ENCODE measurements at places on chromosomes 7 and 10.

- DNase-seq: no peak
Observed at GRCh38 chr7:77529279-77529678, 7.8 kb upstream of the PTPN12 start.

GRCh38 chr7:130063036-130063435 lies 7.3 kb upstream of the KLHDC10 start:
- DNase-seq: peak; percentile 17

DNA sequence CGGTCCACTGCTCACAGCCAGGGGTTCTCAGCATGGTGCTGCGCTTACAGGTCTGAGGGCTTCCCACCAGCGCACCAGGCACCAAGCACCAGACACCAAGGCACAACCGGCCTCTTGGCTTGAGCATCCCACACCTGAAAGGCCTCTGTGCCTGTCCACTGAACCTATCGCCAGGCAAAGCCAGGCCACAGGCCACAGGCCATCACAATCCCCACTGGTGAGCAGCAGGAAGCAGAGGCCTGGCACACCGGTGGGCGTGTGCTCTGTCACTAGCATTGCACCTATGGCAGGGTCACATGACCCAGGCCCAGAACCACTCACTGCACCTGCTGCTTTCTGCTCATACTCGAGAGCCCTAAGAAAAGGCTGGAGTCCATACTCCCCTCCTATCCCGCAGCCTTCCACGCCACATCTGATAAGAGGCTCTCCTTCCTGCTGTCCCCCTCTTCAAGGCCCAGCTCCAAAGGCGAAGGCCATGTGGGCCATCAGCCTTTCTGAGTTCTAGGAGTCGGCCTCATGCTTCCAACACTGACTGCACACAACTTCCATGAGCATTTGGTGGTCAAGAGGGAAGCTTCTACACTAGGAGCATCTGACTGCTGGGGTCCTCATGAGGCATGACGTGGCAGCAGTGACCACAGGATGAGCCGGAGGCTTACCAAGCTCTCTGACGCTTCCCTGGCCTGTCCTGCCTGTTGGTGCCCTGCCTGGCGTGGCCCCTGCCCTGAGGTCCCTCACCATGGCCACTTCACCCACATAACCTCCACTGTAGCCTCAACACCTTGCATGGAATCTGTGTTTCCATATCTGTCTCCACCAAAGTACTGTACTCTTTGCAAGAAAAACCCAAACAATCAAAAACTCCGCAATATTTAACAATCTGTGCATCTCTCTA lies 166.3 kb downstream of the TNS3 start:
- no peak for DNase-seq

DNA sequence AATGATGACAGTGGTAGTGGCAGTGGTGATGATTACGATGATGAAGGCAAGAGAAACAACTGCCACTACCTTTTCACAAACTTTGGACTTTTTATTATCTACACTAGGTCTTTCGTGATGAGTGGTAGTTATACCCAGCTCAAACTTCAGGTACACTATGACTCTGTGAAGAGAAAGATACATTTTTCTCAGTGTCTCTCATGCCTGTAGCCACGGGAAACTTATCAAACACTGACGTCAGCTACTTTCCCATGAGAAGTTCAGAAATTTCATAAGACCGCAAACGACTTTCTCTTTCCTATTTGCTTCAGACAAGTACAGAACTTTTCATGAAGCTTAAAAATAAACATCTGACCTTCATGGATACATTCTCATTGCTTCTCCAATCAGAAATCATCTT lies 57.0 kb downstream of the CALD1 start:
- DNase-seq: no peak

DNA sequence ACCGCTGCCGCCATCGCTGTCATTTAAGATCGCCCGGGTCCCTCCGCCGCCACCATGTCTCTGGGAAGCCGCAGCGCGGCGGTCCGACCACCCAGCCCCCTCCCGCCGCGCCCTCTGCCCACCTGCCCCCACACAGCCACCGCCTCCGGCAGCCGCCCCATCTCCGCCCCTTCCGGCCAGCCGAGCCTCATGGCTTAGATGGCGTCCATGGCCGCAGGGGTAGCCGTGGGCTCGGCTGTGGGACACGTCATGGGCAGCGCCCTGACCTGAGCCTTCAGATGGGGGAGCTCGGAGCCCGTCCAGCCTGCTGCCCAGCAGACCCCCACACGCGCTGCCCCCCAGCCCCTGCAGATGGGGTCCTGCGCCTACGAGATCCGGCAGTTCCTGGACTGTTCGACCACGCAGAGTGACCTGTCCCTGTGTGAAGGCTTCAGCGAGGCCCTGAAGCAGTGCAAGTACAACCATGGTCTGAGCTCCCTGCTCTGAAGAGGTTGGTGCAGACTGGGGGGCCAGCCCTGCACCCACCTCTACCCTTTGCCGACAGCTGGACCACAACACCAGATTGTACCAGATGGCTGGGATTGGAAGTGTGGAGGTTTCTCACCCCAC lies 38.0 kb upstream of the TARP start:
- no peak for DNase-seq

DNA sequence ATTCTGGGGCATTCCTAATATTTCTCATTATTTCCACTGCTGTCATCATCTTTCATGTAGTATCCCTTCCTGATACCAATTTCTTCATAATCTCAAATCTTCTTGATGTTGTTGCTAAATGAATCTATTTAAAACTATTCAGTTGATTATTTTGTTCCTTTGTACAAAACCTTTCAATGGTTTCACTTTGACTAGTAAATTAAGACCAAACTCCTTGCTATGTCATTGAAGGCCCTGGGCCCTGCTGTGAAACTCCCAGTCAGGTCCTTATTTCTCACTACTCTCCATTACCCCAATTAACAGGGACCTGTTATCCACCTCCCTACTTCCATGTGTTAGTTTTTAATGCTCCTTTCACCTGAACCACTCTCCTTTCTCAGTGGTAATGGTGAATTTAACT lies 97.0 kb downstream of the CTTNBP2 start:
- no peak for DNase-seq

DNA sequence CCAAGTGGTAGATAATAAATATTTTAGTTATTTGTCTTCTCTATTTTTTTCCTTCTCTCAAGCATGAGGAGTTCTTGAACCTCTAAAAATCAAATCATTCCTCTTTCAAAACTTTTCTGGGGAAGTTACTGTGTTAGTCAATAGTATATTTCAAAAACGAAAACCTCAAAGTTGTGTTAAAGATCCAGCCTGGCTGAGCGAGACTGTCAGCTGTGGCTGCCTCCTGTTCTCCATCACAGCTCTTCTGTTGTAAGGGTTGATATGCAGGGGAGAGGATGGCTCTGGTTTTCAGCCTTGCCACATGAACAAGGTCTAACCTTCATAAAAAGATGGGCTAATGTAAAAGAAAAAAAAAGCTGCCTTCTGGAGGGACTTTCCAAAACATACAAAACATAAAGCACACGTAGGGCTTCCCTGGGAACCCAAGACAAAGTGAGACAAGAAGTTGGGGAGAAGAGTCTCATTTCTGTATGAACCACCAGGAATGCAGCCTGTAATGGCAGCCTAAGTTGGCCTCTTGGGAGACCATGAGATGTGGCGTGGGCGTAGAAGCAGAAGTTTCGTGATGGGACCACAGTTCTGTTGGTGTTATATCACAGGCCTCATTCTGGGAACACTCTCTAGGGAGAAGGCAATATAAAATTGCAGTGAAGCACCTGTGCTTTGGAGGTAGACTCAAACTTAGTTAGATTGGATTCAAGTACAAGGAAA lies 77.9 kb upstream of the FHIP2A start:
- no peak for DNase-seq

DNA sequence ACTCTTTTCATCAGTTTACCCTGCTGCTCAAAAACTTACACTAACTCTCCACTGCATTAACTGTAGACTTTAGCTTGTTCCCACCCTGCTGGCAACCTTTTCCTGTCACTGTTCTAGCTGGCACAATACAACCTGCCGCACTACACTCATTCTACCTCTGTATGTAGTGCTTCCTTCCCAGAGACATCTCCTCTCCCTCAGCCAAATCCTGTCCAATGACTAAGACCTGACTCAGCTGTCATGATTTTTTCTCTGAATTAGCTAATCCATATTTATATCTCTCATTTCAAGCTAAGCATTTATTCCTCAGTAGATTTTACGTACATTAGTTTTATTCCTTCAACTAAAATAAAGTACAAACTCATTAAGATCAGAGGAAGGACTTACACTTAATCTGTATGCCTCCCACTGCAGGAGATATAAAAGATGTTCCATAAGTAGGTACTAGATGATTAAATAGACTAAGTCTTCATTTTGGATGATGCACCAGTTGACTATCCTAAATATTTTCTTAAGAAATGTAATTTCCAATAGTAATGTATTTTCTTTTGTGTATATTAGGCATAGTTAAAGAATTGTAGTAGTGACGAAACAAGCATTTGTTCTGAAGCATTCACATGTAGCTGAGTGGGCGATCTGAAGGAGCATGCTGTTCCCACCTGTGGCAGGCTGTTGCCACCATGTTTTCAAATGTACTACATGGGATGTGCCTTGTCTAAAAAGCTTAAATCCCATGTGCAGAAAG lies 189.1 kb downstream of the SKAP2 start:
- no peak for DNase-seq

- DNase-seq: peak; percentile 45
Observed at GRCh38 chr7:27116031-27116961, 13.8 kb upstream of the HOXA2 start.
